ENCODE measurements at places on chromosomes 16 and 17.

DNA sequence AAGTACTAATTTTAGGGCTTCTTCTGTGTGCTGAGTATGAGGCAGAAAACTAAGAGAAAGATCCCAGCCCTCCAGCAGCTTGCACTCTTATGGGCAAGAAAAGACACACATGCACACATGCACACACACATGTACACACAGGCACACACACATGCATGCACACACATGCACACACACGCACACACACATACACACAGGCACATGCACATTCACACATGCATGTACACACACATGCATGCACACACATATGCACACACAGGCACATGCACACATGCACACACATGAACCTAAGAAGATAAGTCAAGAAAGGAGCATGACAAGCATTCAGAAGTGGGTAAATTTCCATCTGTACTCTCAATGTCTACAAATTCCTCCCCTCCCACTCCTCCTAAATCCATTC is 130.2 kb downstream of the IRX3 start:
- no peak for DNase-seq

DNA sequence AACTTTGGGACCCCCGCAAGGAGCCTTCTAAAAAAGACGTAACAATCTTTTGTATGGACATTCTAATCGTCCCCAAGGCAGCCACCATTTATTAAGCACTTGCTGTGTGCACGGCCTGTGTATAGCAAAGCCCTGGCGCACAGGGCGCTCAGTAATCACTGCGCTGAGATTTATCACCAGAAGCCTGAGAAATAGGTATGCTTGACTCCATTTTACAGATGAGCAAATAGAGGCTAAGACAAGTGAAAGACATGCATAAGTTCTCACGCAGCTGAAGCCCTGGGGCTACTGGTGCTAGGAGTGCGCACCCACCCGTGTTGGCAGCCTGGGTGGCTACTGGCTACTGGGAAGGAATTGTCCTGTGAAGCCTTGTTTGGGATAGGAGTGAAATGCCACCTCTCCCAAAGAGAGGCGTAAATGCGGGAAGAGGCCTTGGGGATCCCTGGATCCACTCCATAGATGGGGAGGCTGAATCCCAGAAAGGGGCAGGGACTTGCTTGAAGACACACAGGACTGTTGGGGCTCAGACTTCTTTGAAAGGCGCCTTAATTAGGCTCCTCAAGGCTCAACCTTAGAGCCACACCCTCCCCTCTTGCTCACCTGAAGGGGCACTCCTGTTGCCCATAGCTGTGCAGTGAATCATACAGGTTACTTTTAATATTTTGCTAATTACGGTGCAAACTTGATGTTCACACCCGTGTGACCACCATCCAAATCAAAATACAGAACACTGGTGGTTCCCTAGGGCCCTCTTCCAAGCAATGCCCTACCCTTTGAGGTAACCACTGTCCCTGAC is 634 bp upstream of the NATD1 start:
- no peak for DNase-seq

GRCh38 chr17:45440161-45440778 is 7.6 kb upstream of the ARHGAP27 start:
- no peak for DNase-seq

DNA sequence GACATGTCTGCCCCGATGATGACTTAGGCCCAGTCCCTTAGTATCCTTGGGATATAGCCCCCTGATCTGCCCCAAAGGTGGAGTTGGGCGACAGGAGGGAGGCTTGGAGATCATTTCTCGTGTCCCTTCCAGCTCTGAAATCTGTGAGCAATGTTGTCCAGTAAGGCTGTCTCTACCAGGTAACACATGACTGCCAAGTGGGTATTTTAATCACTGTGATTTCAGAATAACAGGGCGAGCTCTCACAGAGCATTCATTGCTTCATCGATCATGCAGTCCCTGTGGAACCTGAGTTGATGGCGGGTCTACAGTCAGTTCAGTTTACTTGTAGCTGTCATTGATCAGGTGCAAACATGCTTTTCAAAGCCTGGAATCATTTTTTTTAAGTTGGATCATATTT is 39.2 kb downstream of the KSR1 start:
- DNase-seq, result no peak
